Parietal lobe (tissue), 2 donors: ENCODE measurements at places on chromosomes 7 and 10. TPM values are rescaled to one million over a fixed set of nuclear protein-coding genes. Genes with fewer than 3 reads are reported as not detected.

PHKG1 gene
- total RNA-seq = 4.4 TPM

LOXL4 gene
- 0.31 TPM for total RNA-seq

WIPF3 gene
- 10.6 TPM for total RNA-seq

C7orf57 gene
- total RNA-seq = 1.3 TPM

PNPLA8 gene
- 63.9 TPM for total RNA-seq

AMPH gene
- total RNA-seq = 36.9 TPM

BCAP29 gene
- 59.2 TPM for total RNA-seq

PON1 gene
- not detected for total RNA-seq

SYNPO2L gene
- total RNA-seq = not detected

PRKCQ gene
- total RNA-seq = 2.2 TPM

MYL10 gene
- not detected for total RNA-seq

UTF1 gene
- not detected for total RNA-seq

TRPV5 gene
- 0.31 TPM for total RNA-seq

INHBA gene
- total RNA-seq = 21.0 TPM

PIK3CG gene
- total RNA-seq = 1.6 TPM

ABCC2 gene
- 0.63 TPM for total RNA-seq

PLEKHS1 gene
- total RNA-seq = not detected

MACC1 gene
- total RNA-seq = under 0.01 TPM

OR2A42 gene
- total RNA-seq = under 0.01 TPM

SSC4D gene
- total RNA-seq = 0.63 TPM

CYP3A7 gene
- total RNA-seq = 0.31 TPM

CALHM3 gene
- total RNA-seq = not detected

CPED1 gene
- 1.3 TPM for total RNA-seq

CYP26A1 gene
- total RNA-seq = 11.6 TPM

MCM10 gene
- 5.0 TPM for total RNA-seq
